ENCODE measurements at places on chromosomes 2 and 18.
A peak's percentile ranks its signal among the peaks of the same experiment; 100 is the strongest.

DNA sequence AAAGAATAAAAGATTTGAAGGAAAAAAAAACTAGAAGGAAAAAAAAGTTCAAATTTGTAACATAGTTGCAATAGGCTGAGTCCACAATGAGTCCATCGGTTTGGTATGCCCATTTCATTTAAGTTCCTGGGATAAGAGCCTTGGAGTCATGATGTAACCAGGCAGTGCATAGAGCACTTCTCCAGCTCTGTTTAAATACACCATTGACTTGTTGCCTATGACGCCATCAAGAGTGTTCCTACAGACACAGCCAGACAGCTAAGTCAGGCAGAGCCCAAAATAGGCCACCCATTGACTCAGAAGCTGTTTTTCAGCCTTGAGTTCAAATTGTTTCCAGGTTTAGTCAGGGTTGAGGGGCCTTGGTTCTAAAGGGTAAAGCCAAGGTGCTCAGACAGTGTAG, 44.9 kb downstream of the SOCS6 start:
- no peak for DNase-seq

GRCh38 chr2:174177316-174177890, 70.9 kb downstream of the OLA1 start:
- DNase-seq: no peak

DNA sequence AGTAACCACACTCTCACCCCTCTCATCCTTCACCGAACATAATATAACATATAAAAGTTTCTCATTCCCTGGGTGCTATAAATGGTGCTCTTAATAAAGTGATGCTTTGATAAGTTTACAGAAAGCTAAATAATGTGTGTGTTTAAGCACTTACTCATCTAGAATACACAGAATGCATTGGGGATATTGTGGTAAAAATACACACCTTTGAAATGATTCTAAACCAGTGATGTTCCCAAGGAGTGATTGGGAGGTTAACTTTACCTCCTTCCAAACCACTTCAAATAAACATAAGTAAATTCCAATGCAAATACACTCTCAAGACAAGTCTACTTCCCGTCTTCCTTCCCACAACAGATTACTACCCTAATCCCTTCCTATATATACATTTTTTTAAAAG, 85.3 kb upstream of the TWSG1 start:
- no peak for DNase-seq

DNA sequence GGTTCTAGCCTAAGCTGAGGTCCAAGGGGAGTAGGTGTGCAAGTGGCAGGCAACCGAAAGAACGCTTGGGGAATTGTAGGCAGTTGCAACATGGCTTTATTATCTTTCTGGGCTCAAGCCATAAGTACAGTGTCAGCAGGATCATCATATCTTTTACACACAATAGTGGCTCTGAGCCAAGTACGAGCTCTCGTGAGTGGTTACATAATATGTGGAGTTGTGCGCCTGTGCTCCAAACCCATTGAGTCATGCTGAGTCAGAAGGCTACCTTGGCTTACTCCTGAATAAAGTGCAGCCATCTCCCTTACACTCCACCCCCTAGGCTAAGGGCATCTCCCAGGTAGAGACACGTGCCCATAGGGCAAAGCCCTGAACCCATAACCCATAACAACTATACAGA, 233.9 kb downstream of the SATB2 start:
- DNase-seq: no peak

GRCh38 chr2:200787351-200788120, 24.2 kb upstream of the BZW1 start:
- DNase-seq: no peak

GRCh38 chr2:29097569-29097968, 17.6 kb upstream of the CLIP4 start:
- DNase-seq: no peak

GRCh38 chr18:67300498-67300897, 216.0 kb downstream of the DSEL start:
- no peak for DNase-seq

GRCh38 chr2:138035608-138036217, 71.4 kb downstream of the HNMT start:
- no peak for DNase-seq

- DNase-seq: no peak
Observed at GRCh38 chr2:57973621-57974186, 72.9 kb upstream of the VRK2 start.

GRCh38 chr2:164103271-164103670, 367.5 kb upstream of the FIGN start:
- no peak for DNase-seq

- peak; percentile 73 for DNase-seq
Observed at GRCh38 chr2:26184555-26185303, 11.8 kb downstream of the GAREM2 start.

- DNase-seq: no peak
Observed at GRCh38 chr2:43157506-43158246, 68.7 kb downstream of the ZFP36L2 start.

DNA sequence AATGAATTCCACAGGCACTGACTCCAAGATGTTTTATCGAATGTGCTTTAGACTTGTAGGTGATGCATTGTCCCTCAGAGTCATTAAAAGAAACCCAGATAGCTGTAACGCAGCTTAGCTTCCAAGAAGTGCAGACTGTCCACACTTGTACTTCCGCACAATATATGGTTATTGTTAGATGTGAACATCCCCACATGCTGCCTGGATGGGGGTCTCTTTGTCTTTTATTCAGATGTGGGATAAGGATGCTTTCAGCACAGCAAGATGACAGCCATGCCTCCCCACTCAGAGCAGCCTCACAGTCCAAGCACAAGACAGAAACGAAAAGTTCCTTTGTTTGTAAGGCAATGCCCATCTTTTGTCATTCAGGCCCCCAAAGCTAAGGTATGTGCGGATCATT, 416.6 kb downstream of the HRH4 start:
- DNase-seq: no peak

GRCh38 chr2:237993701-237994100, 26.9 kb downstream of the UBE2F start:
- no peak for DNase-seq

GRCh38 chr2:23624378-23624777, 239.4 kb downstream of the KLHL29 start:
- no peak for DNase-seq

GRCh38 chr2:190183539-190183938, 121.0 kb upstream of the MSTN start:
- DNase-seq: no peak

- DNase-seq: no peak
Observed at GRCh38 chr2:75428646-75429443, 131.9 kb downstream of the EVA1A start.

- DNase-seq: no peak
Observed at GRCh38 chr2:31078579-31079105, 59.6 kb downstream of the GALNT14 start.

DNA sequence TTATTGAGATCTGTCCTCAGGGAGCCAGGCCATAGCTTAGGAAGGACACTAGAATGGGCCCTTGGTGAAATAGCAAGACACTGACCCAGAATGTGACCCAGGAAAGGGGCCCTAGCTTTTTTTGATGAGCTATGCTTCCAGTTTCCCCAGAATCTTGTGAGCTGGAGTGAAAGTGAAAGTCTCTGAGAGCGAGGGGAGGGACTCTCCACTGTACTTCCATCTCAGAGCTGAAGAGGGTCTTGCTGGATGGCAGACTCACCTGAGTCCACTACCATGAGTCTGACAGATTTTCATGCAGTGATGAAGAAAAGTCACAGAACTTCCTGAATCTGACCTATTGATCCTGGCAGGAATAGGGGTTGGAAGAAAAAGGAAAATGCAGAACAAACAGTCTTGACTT, 3.1 kb downstream of the ARHGAP25 start:
- no peak for DNase-seq

GRCh38 chr2:238585836-238586821, 159.4 kb downstream of the ASB1 start:
- DNase-seq: no peak

- no peak for DNase-seq
Observed at GRCh38 chr2:219562049-219563020, 9.0 kb downstream of the OBSL1 start.

GRCh38 chr2:169714699-169715098, 18.9 kb upstream of the KLHL23 start:
- no peak for DNase-seq

DNA sequence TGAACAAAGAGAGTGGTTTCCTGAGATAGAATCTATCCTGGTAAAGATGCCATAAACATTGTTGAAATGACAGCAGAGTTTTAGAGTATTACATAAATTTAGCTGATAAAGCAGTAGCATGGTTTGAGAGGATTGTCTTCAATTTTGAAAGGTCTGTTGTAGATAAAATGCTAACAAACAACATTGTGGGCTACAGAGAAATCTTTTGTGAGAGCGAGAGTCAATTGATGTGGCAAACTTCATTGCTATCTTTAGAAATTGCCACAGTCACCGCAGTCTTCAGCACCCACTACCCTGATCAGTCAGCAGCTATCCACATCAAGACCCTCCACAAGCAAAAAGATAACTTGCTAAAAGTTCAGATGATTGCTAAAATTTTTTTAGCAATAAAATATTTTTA, 17.5 kb downstream of the VRK2 start:
- DNase-seq: no peak

DNA sequence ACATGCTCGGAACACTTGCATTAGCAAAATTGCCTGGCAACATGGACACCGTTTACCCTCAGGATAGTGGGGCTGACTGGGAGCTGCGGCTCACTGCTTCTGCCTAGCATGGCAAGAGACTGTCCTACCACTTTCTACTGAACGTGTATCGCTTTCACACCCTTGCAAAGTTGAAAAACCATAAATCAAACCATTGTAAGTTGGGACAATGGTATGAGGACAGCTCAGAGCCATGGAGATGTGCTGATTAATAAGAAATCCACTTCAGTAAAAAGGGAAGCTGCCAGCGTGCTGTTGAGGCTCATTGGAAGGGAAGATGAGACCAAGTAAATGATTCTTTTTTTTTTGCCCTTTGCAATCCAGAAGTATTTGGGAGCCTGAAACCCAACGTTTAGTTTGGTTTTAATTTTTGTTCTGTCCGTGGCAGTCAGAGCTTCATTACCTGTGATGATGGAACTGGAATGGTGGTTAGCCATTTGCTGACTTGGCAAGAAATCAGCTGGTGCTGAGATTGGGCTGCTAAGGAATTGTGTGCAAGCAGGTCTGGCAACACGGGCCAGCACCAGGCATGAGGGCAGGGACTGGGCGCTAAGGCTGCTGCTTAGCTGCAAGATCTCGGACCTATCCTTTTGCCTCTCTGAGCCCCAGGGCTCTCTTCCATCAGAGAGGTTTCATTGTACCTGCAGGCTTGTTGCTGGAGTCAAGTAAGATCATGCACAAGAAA, 75.5 kb upstream of the HS6ST1 start:
- DNase-seq: no peak

DNA sequence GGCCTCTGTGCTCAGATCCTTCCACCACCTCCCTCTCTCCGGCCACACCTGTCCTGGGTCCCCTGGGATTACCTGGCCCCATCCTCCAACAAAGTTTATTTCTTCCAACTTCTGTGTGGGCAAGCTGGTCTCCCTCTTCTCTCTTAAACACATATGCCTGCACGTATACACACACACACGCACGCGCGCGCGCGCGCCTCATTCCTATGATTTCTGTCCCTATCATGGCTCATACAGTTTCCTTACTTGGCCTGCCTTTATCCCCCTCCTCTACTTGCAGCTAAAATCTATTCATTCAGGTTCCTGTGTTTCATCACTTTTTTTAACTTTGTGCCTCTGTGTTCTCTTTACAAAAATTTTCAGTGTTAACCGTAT, 96.4 kb downstream of the LOXHD1 start:
- no peak for DNase-seq

DNA sequence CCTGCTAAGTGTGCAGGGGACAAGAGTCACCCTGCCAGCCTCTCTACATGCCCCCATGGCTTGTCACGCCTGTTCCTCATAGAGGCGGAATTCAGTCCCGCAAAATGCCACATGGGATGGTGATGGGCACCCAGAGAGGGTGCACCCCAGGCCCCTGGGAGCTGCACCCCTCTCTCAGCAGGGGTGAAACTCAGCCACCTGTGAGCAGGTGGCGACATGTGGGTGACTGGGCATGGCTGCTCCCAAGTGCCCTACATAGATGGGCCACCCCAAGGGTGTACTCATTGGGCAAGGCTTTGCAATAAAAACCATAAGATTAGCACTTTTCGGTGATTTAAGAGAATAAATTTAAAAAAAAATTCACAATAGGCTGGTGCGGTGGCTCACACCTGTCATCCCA, 6.3 kb downstream of the HS6ST1 start:
- DNase-seq: no peak

GRCh38 chr2:150478200-150478974, 9.1 kb downstream of the RND3 start:
- DNase-seq: no peak

GRCh38 chr2:43472527-43473194, 123.2 kb downstream of the THADA start:
- no peak for DNase-seq

DNA sequence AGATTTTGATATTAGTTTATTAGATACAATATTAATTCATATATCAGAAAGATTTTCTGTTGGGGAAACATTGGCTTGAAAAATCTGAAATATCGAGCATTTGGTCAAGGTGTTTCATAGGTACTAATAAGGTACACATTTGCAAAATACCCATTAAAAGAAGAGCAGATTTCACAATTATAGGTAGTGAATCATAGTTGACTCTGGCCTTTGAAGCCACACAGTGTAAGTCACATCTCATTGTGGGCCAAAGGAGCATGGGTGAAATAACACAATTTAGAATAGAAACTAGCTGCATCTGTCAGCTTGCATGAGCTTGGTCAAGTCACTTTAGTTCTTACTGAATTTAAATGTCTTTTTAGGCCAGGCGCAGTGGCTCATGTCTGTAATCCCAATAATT, 4.9 kb downstream of the KDM3A start:
- no peak for DNase-seq

- DNase-seq: no peak
Observed at GRCh38 chr18:31042406-31043181, at the start of gene DSC3. Gene DSC3 (minus strand): TSS chr18:31042742. CDS start chr18:31042660, 82 bp downstream.

- DNase-seq: no peak
Observed at GRCh38 chr2:37500031-37500430, 155.6 kb downstream of the QPCT start.

DNA sequence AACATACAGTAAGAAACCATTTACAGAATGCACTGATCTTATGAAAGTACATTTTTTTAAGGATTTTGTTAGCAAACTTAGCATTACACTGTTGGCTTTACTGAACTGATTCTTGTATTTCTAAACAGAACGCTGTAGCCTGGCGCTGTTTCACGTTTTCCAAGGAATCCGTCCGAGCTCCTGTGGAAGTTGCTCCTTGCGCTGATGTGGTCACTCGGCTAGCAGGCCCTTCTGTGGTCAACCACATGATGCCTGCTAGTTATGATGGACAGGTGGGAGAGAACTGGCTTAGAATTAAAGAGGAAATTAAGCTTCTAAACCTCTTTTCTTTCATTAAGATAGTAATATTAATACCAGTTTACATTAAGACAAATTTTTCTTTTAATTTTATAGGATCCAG, 76.8 kb downstream of the CEP192 start:
- DNase-seq: no peak

DNA sequence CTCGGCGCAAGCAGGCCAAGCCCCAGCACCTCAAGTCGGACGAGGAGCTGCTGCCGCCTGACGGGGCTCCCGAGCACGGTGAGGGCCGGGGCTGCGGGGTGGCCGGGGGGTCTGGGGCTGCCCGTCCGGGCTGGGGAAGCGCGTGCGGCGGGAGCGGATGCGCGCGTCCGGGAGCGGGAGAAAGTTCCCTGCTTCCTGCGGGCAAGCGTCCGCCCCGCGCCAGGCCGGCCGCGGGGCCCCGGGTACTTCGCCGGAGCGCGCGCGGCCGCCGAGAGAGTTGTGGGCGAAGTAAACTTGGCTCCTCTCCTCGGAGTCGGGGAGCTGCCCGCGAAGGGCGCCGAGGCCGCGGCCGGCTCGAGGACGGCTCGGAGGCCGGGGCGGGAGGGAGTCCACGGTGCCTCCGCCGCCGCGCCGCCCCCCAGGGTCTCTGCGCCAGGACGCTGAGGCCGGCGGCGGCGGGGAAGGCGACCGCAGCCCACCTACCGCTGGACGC, 707 bp downstream of the SALL3 start:
- no peak for DNase-seq

Measured in stimulated activated CD4-positive, alpha-beta T cell treated with anti-CD3 and anti-CD28 coated beads, TNF-alpha, amount 100 ng/mL, for 4 hours (primary cell).